ENCODE measurements at places on chromosomes 2 and 18.

GRCh38 chr2:216033403-216033802 is 20.1 kb upstream of the MREG start:
- no peak for DNase-seq

DNA sequence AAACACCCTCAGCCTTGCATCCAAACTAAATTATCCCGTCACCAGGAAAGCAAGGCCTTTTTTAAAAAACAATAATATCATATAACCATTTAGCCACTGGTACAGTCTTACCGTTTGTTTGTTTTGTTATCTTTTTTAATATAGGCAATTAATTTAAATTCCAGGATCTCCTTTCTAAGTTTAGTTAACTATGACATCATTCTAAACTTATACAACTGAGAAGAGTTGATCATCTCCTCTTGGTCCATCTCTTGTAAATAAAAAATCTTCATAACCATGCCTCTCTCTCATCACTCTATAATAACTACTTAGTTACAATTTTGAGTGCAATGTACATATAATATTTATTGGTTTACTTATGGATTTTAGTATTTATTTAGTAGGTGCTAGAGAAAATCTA is 46.2 kb downstream of the RND3 start:
- no peak for DNase-seq

DNA sequence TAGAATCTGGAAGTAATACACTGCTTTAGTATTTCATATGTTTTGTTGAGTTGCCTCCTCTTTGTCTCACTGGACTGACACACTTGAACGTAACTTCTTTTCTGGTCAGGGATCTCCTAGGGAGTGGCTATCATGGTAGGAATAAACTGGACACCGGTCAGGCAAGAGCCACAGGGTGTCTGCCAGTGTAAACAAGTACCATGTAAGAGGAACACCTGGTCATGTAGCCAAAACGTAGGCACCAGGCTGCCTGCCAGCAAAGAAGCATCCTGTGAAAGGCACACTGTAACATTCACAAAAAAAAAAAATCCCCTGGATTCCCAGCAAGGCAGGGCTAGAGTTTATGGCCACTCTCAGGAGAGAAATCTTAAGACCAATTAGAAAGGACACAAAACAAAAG is 372.8 kb upstream of the RND3 start:
- DNase-seq = no peak

DNA sequence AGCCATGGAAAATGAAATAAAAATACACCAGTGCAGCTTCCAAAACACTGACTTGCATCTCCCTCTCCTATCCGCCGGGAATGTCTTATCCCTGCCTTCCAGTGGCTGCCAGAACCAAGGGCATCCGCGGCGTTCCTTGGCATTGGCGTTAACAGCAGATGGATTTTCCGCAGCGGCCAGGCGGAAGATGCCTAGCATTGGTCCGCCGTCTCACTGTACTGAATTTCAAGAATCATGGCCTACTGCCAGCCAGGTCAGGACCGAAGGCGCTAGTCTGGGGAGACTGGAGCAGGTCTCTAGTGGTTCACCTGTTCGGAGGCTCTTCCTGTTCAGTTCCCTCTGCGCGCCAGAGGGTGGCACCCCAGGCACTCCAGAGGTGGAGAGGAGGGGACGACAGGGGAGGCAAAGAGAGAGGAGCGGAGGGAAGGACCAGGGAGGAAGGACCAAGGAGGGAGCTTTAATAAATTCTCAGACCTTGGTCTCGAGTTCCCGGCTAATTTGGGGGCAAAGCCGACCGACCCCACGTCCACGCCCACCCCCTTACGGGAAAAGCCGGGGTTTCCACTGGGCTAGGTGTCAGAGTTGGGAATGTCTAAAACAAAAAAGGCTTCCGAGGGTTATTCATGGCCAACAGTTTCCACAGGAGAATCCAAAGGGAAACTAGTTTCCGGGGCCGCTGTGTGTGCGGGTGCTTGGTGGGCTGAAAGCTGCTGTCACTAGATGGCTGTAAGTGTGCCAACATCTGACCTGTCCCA is 3.7 kb upstream of the BCL2L11 start:
- peak; percentile 88 for DNase-seq

GRCh38 chr2:206212673-206213513 is 53.2 kb downstream of the EEF1B2 start:
- DNase-seq = peak; percentile 53

DNA sequence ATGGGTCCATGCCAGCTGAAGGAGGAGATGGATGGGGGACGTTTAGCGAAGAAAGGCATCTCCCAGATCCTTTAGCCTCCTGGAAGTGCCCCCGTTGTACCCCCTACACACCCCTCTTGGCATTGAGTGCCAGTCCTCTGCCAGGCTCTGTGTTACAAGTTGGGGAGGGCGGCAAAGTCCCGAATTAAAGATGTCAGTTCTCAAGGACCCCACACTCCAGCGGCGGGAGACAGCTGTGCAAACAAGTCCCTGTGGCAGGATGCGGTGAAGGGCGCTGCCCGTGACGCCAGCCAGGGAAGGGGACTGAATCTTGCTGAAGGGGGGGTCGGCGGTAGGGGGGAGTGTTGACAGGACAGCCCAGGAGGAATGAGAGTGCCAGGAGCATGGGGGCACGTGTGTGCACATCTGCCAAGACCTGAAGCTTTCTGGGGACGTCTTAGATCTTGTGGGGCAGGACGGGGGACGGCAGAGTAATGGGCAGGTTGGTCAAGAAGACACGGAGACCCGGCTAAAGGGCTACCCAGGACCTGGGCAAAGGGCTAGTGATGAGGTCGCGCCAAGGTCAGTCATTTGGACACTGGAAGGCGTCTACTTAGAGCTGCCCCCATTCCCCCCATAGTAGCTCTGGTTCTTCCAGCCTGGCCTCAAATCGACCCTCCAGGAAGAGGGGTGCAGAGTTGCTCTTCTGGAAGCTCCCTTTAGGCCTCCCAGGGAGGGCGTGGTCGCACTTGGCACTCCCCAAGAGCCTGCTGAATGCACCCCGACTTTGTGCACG is 2.8 kb upstream of the CTDSP1 start:
- peak; percentile 89 for DNase-seq

GRCh38 chr2:181741756-181742155 is 61.4 kb upstream of the NEUROD1 start:
- no peak for DNase-seq

- peak; percentile 35 for DNase-seq
Measured at GRCh38 chr2:174663550-174663949, 65.9 kb upstream of the WIPF1 start.

DNA sequence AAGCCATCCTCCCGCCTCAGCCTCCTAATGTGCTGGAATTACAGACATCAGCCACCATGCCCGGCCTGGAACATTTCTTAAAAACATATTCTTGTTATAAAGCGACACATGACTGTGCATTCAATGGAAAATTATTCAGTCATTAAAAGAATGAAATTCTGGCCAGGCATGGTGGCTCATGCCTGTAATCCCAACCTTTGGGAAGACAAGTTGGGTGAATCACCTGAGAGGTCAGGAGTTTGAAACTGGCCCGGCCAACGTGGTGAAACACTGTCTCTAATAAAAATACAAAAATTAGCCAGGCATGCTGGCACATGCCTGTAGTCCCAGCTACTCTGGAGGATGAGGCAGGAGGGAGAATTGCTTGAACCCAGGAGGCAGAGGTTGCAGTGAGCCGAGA is 21.6 kb upstream of the RPRD1A start:
- DNase-seq = no peak

DNA sequence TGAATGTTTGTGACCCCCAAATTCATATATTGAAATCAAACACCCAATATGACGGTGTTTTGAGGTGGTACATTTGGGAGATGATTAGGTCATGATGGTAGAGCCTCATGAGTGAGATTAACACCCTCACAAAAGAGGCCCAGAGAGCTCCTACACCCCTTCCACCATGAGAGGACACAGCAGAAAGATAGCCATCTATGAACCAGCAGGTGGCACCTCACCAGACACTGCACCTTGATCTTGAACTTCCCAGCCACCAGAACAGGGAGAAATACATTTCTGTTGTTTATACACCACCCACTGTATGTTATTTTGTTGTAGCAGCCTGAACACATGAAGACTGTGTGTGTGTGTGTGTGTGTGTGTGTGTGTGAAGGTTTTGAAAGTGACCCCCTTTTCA is 58.1 kb downstream of the ST3GAL5 start:
- DNase-seq = no peak

DNA sequence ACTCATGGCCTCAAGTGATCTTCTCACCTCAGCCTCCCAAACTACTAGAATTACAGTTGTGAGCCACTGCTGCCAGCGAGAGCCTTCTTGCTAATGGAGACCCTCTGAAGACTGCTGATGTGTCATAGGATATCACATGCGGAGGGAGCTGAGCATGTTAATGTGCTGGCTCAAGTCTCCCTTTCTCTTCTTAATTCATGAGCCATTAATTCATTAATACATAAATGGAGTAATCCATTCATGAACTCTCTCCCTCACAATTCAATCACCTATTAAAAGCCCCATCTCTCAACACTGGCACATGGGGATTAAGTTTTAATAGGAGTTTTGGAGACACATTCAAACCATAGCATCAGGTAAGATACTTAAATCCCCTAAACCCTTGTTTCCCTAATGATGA is 54.8 kb downstream of the SYT4 start:
- DNase-seq = no peak

DNA sequence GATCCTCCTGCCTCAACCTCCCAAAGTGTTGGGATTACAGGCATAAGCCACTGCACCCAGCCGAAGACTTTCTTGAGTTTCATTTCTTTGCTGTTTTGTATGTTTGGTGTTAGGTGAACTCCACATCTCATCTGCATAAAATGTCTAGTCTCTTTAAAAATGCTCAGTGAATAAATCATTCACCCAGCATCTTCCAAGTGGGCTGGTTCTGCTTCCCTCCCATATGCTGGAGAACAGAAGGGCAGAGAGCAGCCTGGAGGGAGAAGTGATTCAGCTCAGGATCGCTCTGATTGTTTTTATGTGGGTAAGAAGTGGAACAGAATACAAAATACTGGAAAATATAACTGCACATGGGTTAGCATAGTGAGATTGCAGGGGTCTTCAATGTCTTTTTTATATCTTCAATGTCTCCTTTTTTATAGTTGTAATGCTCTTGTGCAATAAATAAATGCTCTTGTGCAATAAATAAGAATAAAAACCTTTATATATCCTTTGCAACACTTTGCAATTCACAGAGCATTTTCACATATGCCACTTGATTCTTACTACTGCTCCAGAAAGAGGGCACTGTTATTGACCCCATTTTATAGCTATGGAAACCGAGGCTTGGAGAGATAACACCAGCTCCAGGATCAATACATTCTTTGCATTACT is 253.0 kb upstream of the NCKAP5 start:
- no peak for DNase-seq

Data from tongue (tissue), 3 donors.